ENCODE measurements at places on chromosomes 12 and 14.
A peak's percentile ranks its signal among the peaks of the same experiment; 100 is the strongest.

GRCh38 chr14:87811246-87811645 is 181.7 kb downstream of the GALC start:
- no peak for DNase-seq

DNA sequence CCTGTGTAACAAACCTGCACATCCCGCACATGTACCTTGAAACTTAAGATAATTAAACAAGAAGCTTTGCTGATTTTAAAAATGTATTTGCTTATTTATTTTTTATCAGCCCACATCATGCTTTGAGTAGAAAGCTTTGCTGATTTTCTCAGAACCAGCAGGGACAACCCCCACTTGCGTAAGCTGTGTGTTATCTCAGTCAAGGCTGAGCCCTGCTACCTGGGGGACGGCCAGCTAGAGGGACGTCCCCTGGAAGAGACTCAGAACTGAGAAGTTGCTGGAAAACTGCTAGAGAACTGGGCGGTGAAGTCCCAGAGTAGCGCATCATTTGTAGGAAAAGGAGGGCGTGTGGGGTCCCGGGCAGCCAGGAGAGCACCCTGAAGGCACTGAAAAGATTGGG is 4.1 kb upstream of the PLEK2 start:
- DNase-seq: no peak

GRCh38 chr14:89848165-89848564 is 106.4 kb downstream of the EFCAB11 start:
- no peak for DNase-seq

DNA sequence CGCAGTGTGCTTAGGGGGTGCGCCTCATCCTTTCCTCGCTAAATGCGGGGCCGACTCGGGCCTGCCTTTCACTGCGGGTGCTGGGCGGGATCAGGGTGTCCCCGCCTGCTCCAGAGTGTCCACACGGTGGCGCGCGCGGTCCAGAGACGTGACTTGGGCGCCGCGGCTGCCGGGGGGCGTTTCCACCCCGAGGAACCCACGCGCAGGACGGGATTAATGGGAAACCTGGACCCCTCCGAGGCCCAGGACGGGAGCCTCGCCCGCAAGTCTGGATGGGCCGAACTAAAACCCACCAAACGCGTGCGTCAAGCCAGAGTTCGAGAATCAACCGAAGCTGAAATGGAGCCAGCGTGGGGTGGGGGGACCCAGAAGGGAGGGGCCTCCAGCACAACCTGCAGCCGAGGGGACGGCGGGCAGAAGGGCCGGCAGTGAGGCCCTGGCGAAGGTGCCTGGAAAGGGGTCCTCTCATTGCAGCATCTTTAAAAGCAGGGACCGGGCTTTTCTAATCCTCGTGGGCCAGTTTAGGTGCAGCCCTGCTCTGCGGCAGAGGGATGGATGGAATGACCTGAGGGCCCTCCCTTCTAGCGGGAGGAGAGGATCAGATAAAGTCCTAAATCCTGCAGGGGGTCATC is 93.3 kb downstream of the NINJ2 start:
- peak; percentile 80 for DNase-seq

DNA sequence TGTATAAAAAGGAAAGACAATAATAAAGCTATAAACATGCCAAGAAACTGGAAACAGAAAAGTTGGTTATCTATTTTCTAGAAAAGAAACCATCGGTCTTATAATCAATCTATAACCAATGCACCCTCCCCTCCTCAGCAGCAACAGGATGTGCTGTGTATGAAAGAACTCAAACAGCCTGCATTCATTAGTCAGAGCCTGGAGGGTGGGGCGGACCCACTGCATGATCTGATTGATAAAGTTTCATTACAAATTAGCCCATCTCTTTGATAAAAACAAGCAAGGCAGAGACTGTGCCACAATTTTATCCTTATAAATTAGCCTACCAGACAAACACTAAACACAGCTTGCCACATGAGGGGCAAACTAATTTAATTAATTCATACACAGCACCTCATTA is 448.1 kb downstream of the BCAT1 start:
- DNase-seq: no peak

- DNase-seq: no peak
These were observed 53.4 kb upstream of the DACT1 start for GRCh38 chr14:58584383-58584782.

DNA sequence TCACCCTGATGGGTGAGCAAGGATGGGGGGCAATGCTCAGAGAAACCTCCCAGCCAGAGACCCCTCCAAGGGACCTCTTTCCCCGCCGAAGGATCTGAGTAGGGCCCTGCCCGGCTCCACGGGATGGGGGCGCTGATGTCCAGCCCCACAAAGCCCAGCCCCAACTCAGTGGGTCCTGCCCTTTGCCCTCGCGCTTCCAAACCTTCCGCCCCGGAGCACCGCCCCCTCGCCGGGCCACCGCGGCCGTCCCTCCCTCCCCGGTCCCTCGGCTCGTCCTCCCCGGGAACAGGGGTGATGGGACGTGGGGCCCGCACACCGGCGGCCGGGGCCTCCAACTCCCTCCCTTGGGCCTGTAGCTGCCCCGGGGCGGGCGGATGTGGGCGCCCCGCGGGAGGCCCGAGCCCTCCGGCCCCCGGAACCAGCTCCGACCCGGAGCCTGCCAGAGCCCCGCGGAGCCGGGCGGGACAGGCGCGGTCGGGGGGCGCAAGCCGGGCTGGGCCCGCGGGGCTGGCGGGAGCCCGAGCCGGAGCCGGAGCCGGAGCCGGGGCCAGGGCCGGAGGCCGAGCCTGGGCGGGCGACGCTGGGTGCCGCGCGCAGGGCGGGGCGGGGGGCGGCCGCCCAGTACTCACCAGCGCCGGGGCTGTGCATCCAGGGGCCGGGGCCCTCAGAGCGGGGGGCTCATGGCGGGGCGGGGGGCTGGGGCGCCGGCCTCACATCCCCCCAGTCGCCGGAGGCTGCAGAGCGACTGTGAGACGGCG is 386 bp downstream of the HDAC7 start:
- DNase-seq: no peak
